ENCODE measurements at places on chromosomes 11 and 22.
A peak's percentile ranks its signal among the peaks of the same experiment; 100 is the strongest.

DNA sequence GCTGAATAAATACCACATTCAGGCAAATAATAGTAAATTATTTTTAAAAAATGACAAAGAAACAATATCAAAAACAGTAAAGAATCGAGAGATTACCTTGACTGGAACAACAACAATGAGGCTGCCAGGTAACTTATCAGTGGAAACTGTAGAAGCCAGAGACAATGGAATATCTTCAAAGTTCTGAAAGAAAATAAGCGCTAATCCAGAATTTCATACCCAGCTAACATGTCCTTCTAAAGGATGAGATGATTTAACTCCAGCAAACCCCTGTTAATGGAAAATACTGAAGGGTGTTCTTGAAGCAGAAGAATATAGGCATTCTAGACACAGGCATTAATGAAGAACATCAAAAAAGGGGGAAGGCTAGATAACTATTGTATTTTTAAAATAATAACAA lies 20.7 kb upstream of the SCUBE2 start:
- no peak for DNase-seq

DNA sequence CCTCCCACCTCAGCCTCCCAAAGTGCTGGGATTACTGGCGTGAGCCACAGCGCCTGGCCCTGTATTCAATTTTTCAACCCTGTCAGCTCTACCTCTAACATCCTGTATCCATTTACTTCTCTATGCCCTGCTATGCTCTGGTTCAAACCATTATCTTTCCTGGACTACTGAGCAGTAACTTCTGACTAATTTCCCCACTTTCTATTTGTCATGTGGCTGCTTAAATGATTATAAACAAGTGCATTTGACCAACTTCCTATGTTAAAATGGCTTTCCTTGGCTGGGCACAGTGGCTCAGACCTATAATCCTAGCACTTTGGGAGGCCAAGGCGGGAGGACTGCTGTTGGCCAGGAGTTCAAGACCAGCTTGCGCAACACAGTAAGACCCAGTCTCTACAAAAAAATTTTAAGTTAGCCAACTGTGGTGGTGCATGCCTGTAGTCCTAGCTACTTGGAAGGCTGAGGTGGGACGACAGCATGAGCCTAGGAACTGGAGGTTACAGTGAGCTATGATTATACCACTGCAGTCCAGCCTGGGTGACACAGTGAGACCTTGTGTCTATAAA lies 2.1 kb downstream of the MED19 start:
- no peak for DNase-seq

DNA sequence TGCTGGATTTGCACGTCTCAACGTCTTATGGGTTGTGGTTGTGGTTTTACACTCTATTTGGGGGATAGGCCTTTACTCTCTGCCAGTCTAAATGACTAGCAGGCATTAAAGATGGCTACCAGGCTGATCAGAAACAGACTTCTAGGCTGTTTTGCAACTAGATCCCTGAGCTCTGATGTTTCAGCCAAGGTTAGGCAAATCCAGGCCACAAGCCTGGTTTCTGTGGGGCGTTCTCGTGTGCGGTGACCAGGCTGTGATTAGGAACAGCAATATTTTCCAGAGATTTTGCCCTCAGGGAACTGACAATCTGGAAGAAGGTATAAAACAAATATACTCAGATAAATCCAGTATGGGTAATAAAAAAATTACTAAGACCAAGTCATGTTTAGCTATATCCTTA lies 502.4 kb downstream of the INSC start:
- DNase-seq = no peak

- peak; percentile 78 for DNase-seq
Measured at GRCh38 chr11:2151500-2152257, 9.3 kb downstream of the INS start.

GRCh38 chr11:99170591-99170990 lies 149.8 kb downstream of the CNTN5 start:
- no peak for DNase-seq

Data from activated CD4-positive, alpha-beta T cell treated with anti-CD3 and anti-CD28 coated beads, Interleukin-2, amount 50 U/mL, for 4 hours (primary cell).